ENCODE measurements at places on chromosomes 4 and X.
A peak's percentile ranks its signal among the peaks of the same experiment; 100 is the strongest.

DNA sequence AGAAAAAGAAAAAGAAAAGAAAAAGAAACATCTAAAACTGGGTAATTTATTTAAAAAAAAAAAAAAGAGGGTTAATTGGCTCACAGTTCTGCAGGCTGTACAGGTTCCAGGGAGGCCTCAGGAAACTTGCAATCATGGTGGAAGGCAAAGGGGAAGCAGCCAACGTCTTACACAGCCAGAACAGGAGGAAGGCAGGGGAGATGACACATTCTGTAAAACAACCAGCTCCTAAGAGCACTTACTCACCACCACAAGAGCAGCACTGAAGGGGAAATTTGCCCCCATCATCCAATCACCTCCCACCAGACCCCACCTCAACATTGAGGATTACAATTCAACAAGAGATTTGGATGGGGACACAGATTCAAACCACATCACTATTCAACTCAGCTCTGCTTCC is 36.8 kb upstream of the TMEM184C start:
- no peak for DNase-seq

GRCh38 chr4:57854748-57855147 is 744.6 kb upstream of the IGFBP7 start:
- no peak for DNase-seq

DNA sequence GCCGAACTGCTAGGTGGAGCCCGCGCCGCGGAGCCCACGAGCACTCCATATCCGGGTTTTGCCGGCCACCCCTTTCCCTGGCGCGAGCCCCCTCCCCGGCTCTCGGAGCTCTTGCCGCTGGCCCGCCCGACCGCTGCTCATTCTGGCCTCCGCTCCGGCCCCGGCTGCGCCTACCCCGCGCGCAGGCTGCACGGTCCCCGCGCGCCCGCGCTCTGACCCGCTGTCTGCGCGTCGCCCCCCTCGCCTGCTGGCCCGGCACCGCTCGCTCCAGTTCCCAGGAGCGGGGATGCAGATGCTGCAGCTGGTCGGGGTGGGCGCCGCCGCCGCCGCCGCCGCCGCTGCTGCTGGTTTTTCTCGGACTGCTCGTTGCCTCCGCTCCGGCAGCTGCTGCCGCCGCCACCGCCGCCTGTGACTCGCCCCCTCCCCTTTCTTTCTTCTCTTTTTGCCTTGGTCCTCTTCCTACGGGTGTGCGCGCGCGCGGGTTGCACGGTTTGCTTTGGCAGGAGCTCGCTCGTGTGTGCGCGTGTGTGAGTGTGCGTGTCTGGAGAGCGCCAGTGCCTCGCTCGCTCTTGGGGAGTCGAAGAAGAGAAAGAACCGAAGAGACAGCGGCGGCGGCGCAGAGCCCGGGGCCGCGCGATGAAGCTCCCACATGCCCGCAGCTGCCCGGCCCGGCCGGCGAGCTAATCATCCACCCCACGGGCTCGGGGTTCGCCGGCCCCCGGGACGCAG is at the start of gene ADGRL3:
ADGRL3 (plus strand) TSS at position 140 of the 729 bp plus-strand sequence.
- no peak for DNase-seq

DNA sequence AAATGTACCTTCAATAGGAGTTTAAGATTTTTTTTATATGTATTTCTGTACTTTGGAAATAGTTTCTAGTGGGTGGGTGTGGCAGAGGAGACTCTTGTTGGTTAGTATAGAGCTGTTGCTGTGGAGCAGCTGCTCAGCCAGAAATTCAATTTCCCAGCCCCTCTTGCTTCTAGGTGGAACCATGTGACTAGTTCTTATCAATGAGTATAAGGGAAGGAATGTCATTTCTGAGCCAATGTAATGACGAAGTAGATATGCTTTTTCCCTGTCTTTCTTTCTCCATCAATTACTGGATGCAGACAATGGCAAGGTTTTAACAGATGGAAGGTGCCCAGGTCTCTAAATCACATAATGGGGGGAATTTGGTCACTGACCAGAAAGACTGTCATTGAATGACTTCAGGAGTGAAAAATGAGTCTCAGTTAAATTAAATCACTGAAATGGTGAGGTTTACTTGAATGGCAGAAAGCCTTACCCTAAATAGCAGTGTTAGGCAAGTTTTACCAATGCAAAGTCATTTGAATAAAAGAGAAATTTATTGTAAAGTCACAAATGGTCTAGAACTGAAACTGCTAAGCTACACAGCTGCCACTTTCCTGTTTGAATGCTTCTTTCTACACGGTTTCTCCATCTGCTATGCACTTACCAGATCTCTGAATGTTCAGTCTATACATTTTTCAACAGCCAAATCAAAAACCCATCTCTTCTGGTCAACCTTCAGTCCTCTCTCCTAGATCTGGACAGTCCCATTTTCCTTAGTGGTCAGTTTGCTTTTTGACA is 795.4 kb upstream of the MAGEB2 start:
- no peak for DNase-seq

- no peak for DNase-seq
These were observed 52.4 kb downstream of the SCFD2 start for GRCh38 chr4:53313510-53313909.

DNA sequence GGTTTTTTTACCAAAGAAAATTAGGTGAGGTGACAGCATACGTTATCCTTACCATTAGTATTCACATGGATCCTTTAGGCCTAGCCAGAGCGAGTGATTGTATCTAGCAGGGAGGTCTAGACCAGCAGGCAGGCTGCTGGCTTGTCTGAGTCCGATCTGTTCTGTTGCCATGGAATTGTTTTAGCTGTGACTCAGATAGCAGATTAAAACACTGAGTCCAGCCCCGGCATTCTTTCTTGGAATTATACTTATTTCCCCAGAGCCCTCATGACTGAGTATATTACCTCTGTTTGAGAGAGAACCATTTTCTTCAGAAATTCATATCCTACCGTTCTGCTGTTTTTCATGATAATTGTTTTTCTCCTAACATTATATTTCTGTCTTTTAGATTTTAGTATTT is 37.4 kb downstream of the OCRL start:
- no peak for DNase-seq

DNA sequence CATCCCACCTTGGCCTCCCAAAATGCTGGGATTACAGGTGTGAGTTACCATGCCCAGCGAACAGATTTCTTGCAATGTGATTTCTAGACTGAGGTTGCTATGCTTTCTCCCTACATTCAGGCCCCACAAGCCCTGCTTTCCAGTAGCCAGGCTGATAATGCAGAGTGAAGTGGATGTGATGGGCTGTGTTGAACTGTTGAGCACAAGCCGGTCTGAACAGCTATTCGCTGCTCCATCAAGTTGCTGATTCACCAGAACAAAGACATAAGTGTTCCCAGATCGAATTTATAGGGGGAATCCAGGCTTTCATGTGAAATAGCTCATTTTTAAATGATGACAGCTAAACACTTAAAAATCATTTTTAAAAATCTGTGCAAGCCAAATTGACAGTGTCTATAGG is 8.0 kb downstream of the NIPAL1 start:
- DNase-seq: no peak

- DNase-seq: peak; percentile 31
These were observed 62.8 kb upstream of the EGFL6 start for GRCh38 chrX:13506574-13506973.

- no peak for DNase-seq
These were observed 102.9 kb upstream of the LRPAP1 start for GRCh38 chr4:3634894-3635820.

GRCh38 chr4:99838927-99839326 is 22.3 kb downstream of the DAPP1 start:
- no peak for DNase-seq

DNA sequence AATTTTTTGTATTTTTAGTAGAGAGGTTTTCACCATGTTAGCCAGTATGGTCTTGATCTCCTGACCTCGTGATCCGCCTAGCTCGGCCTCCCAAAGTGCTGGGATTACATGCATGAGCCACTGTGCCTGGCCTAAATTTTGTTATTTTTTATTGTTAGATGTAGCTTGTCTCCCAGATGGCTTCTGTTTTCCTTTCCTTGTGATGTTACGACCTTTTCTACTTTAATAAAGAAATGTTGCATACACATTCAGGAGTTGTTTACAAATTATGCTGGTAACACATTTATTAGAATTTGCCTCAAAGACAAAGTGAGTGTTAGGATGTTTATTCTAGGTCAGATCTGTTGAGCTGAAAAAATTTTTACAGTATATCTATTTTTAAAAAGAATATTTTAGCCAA is 18.4 kb downstream of the PDLIM5 start:
- no peak for DNase-seq

- no peak for DNase-seq
These were observed 25.5 kb downstream of the MAGEA4 start for GRCh38 chrX:151938172-151938571.

DNA sequence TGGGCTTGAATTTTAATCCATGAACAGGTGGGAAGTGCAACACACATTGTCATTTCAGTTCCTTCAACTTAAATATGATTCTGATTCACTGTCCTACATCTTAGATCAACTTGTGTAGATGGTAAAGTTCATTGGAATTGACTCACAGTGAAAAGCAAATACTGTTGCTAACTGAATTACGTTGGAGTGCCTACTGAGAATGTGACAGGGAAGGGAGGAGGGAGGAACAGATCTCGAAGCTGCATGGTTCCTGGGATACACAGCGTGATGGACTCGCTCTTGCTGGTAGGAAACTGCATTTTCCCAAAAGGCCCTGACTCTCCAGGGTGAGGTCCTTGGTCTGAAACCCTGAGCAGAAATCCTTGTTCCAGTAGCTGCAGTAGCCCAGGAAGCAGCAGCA is 284.2 kb downstream of the USP46 start:
- DNase-seq: no peak

DNA sequence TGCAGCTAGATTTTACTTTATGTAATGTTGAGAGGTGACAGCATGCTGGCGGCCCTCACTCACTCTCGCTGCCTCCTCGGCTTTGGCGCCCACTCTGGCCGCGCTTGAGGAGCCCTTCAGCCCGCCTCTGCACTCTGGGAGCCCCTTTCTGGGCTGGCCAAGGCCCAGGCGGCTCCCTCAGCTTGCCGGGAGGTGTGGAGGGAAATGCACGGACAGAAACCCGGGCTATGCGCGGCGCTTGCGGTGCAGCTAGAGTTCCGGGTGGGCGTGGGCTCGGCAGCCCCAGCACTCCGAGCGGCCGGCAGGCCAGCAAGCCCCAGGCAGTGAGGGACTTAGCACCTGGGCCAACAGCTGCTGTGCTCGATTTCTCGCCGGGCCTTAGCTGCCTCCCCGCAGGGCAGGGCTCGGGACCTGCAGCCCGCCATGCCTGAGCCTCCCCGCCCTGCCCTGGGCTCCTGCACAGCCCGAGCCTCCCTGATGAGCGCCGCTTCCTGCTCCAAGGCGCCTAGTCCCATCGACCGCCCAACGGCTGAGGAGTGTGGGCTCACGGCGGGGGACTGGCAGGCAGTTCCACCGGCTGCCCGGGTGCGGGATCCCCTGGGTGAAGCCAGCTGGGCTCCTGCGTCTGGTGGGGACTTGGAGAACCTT is 128.7 kb downstream of the GASK1B start:
- DNase-seq: no peak

GRCh38 chrX:44873415-44874276 is 658 bp downstream of the KDM6A start:
- DNase-seq: peak; percentile 33

DNA sequence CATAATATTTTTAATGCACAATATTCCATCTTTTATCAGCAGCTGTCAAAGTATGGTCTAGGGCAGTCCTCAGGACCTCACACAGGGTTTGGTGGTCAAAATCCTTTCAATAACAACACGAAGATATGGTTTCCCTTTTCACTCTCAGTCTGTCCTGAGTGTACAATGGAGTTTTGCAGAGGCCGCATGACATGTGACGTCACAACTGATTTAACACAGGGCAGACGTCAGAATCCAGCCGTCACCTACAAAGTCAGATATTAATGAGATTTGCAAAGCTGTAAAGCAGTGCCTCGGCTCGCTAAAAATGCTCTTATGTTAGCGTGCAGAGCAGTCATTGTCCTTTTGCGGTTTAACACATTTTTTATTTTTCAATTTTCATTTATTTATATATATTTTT is 12.5 kb downstream of the ABLIM2 start:
- no peak for DNase-seq

- no peak for DNase-seq
These were observed 19.4 kb upstream of the SERTM2 start for GRCh38 chrX:111492085-111492484.
